ENCODE measurements at places on chromosomes 13 and 19. TPM values are rescaled to one million over a fixed set of nuclear protein-coding genes. Genes with fewer than 3 reads are reported as not detected.

SHD gene
- total RNA-seq, result not detected

CILP2 gene
- 0.45 TPM for total RNA-seq

B3GNT3 gene
- total RNA-seq, result not detected

CATSPERD gene
- not detected for total RNA-seq

BSG gene
- 1,491 TPM for total RNA-seq

SLC15A1 gene
- not detected for total RNA-seq

NCAN gene
- not detected for total RNA-seq

LAIR1 gene
- 3.1 TPM for total RNA-seq

ZNF534 gene
- total RNA-seq, result 0.20 TPM

NLRP4 gene
- total RNA-seq, result not detected

METTL21C gene
- total RNA-seq, result not detected
